D721Med (cell line): ENCODE measurements at places on chromosomes 7 and 10.

GRCh38 chr10:44853148-44853734, 57.9 kb upstream of the TMEM72 start:
- DNase-seq, result no peak

DNA sequence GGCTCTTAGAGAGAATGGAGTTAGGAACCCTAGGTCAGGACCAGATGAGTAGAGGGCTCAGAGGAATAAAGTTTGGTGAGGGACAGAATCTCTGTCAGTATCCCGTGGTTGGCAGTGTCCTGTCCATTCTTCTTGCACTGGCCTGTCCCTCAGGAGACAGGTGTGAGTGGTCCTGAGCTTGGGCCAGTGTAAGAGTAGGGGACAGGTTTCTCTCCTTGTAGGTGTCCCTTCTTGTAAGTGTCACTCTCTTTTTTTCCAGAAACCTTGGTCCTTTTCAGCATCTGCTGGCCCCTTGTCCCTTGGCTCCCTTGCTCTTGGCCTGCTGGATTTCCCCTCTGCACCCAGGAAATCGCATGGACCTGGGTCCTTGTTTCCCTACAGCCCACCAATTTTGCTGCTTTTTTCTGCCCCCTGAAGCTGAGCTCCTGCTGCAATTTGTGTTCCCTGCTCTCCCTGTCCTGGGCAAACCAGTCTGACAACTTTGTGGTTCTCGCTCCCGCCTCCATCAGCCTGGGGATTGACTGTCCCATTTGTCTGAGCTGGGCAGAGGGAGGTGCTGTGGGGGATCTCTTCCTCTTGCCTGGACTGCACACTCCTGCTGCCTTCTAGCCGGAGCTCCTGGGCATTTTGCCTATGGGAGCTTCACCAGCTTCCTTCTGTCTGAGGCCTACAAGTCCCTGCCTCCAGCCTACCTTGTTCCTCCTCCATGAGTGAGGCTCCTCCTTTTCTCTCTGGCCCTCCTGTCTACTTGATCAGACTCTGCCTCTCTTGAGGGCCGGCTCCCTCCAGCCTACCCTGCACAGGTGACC, 6.5 kb downstream of the TSPAN14 start:
- no peak for DNase-seq

- DNase-seq, result no peak
These were observed 11.5 kb upstream of the STRIP2 start for GRCh38 chr7:129422727-129423126.

- peak; percentile 42 for DNase-seq
These were observed 3.6 kb downstream of the ZSCAN21 start for GRCh38 chr7:100053215-100053614.

GRCh38 chr10:22369434-22370072, 24.3 kb downstream of the SPAG6 start:
- no peak for DNase-seq

GRCh38 chr7:36021367-36021766, 131.7 kb upstream of the EEPD1 start:
- DNase-seq, result no peak

DNA sequence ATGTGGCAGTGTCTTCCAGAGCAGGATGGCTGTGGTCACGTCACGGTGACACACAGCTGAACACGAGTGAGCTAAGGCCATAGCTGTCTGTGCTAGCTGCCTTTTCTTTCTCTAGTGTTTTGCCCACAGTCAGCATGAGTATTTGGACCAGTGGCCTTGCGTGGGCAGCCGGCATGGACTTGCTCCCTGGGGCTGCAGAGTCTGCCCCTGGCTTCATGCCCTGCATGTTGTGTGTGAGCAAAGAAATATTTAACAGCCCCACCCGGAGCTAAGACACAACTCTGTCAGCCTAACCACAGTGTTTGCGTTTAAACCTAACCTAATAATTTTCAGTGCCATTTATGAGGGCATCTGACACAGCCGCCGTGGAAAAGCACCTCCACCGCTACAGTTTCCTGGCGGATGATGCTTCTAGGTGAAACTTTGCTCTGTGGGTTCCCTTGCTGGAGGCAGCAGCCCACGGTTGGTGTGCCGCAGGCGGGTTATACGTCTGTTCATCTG, 14.6 kb downstream of the CHST12 start:
- DNase-seq, result no peak
